ENCODE measurements at places on chromosomes 7 and 10. TPM values are rescaled to one million over a fixed set of nuclear protein-coding genes. Genes with fewer than 3 reads are reported as not detected.

GRCh38 chr7:22571766-22572165, 71.8 kb upstream of the STEAP1B start:
- DNase-seq: no peak

Gene EBF3
- 4.5 TPM for total RNA-seq

GRCh38 chr7:155276800-155277375, 20.8 kb upstream of the INSIG1 start:
- DNase-seq: no peak

GRCh38 chr7:5838761-5839500, 41.7 kb upstream of the OCM start:
- DNase-seq: no peak

Measured in psoas muscle (tissue), 8 donors.